MCF 10A (cell line): ENCODE measurements at places on chromosomes 7 and 10. TPM values are rescaled to one million over a fixed set of nuclear protein-coding genes. Genes with fewer than 3 reads are reported as not detected.

Gene DNAJB12
- total RNA-seq: 64.7 and 68.1 TPM in 2 replicates

DNA sequence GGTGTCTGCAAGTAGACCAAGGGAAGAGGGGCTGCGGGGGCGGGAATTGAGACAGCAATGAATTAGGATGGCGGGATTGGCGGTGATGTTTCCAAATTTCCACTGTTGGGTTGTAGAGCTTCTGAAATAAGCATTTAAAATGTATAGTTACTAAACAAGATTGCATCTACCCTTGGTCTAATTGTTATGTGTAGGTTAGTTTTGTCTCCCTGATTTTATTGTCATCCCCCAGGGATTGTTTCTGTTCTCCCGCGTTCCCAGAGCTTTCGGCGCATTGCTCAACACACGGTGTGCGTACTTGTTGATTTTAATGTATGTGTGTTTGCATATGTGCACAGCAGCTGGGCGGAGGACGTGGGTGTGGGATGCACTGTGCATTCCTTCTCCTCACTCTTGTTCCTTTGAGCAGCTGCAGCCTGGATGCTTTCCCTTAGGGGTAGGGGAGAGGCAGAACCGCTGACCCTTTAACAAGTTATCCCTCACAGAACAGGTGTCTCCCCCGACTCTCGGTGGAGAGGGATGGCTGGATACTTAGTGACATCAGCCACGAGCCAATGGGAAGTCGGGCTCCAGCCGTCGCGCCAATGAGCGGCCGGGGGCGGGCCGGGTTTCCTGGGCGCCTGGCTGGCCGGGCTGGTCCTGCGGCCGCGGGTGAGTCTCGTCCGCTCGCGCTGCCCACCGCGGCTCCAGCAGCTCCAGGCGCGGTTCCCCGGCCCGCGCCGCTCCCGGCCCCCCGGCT is at the start of gene TSPAN33:
Gene TSPAN33, plus strand, starts transcription at position 613 of the 739 bp plus-strand sequence. CDS start 274 bp downstream, outside the sequence.
- no peak within 1 kb of the TSS for H3K27ac ChIP-seq
- DNase-seq: peak; percentile 75
- H3K27me3 ChIP-seq: peaks cover 69% of the 10 kb centered on the region

Gene MRPS24
- total RNA-seq: 176 and 188 TPM in 2 replicates

DNA sequence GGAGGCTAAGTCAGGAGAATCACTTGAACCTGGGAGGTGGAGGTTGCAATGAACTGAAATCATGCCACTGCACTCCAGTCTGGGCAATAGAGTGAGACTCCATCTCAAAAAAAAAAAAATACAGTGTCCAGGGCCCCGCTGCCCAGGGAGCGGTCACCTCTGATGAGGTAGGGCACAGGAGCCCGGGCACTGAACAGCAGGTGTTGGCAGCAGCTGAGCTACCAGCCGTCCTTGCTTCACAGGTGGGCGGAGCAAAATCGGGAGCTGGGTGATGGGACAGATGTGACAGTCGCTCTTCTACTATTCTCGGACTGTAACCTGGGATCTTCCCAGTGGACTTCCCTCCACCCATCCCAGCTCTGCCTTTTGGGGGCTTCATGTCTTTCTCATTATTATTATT is 49.4 kb downstream of the GTF2IRD1 start:
- H3K36me3 ChIP-seq: peaks cover 29% of the 10 kb centered on the region
- H3K27ac ChIP-seq: no peak overlapping the region
- H3K4me1 ChIP-seq: peaks cover 17% of the 10 kb centered on the region
- H3K4me3 ChIP-seq: no peak overlapping the region

DNA sequence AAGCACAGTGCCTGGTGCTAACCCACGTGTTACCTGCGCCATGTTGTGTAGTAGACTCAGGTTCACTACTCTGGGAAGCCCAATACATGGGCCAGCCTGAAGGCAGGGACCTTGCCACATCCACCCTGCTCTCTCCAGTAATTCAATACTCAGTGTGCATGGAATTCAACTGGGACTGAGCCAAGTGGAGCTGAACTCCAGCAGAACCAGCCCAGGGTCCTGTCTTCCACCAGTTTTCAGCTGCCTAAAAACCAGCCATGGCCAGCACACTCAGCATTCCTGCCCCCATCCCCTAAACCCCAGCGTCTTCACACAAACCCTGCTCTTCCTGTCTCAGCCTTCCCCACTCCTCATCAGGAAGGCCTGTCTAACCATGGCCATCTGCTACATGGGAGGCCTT is 15.4 kb downstream of the FGF8 start:
- no peaks in the 10 kb centered on the region for H3K4me1 ChIP-seq
- no peak for DNase-seq
- H3K36me3 ChIP-seq: no peaks in the 10 kb centered on the region
- H3K27me3 ChIP-seq: peaks cover 7% of the 10 kb centered on the region
- H3K4me3 ChIP-seq: no peak overlapping the region

DNA sequence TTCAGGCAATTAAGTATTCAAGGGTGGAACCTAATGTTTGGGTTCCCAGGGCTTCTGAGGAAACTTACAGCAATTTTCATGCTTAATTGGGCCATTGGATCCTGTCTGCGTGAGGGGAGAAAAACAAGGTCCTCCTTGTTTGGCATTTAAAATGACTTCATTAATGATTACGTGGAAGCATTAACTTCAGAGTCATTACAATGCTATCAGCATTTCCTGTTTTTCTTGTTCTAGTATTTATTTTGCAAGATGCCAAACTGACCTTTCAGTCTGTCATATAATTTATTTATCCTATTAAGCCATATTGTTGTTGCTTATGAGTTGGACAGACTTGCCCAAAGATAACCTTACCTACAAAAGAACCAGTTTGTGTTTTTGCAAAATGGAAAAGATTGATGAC is 324.1 kb upstream of the LRRN3 start:
- no peak for DNase-seq
- no peaks in the 10 kb centered on the region for H3K36me3 ChIP-seq
- H3K4me3 ChIP-seq: no peak overlapping the region
- no peak overlapping the region for H3K27ac ChIP-seq
